ENCODE measurements at places on chromosomes 11 and 22.

- DNase-seq: no peak
Observed at GRCh38 chr11:61814247-61814957, 2.4 kb downstream of the FADS1 start.

GRCh38 chr22:49025791-49026493 lies 801.7 kb downstream of the BRD1 start:
- DNase-seq: no peak

DNA sequence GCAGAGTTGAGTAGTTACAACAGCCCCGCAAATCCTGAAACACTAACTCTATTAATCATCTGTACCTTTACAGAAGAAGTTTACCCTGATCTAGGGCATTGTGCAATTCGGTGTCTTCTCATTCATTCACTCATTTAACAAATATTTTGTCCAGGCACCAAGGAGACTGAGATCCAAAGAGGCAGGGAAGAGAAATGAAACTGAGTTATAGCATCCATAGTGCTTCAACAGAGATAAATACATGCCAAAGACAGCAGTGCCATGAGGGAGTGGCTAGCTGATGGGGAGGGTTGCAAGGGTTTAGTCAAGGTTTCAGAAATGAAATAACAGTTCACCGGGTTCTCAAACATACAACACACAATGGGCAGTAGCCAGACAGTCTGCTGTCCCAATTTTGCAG lies 40.2 kb upstream of the MTNR1B start:
- DNase-seq: no peak

DNA sequence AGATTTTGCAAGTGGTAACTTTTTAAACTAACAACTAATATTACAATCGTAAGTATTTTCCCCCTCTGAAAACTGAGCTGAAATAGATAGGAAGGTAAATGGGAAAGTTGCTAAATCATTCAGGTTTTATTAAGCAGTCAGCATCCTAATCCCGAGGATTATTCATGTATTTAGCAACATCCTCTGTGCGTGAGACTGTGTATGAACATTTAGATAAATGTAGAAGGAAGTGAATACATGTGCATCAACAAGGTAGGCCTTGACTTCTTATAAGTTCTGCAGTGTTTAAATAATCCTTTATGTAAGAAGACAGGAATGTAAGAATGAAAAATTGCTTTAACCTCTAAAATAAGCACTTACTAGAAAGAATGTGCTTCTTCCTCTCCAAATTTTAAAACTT lies 745.9 kb upstream of the TENM4 start:
- DNase-seq: no peak

- no peak for DNase-seq
Observed at GRCh38 chr22:35627267-35628041, 10.3 kb upstream of the MB start.

DNA sequence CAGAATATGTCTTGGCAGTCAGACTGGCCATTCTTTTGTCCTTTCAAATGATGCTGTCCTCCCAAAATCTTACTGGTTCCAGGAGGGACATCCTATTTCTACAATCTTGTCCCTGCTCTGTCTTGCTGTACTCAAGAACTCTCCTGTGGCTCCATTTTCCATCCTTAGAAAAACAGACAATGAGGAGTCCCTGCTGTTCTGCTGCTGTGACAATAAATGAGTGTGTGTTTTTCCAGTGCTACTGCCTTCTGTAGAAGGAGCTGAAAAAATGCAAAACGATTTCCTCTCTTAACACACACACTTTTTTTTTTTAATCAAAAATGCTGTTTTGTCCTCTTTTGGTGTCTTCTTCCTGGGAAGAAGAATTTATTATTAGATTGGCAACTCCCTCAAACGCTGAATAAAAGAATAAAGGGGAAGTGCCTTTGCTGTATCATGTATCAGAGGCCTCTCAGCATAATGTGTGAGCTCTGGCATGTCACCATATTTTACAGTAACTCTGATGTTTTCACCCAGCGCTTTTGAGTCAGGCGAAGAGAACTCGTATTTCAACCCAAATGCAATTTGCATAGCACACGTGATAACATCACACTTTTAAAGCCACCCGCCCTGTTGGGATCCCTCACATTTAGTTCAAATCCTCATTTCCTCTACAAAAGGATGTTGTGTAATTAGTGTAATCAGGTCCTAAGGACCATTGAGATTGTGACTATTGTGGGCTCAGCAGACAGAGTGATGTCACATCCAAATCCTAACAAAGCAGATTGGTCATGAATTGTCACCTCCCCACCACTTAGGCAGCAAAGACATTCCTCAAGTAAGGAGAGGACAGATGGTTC lies 496.0 kb upstream of the LARGE1 start:
- no peak for DNase-seq

- DNase-seq: no peak
Observed at GRCh38 chr11:134276396-134277182, 410 bp downstream of the GLB1L3 start.

- no peak for DNase-seq
Observed at GRCh38 chr11:112837162-112837826, 123.9 kb upstream of the NCAM1 start.

- DNase-seq: no peak
Observed at GRCh38 chr22:22037229-22037628, 54.6 kb upstream of the TOP3B start.

DNA sequence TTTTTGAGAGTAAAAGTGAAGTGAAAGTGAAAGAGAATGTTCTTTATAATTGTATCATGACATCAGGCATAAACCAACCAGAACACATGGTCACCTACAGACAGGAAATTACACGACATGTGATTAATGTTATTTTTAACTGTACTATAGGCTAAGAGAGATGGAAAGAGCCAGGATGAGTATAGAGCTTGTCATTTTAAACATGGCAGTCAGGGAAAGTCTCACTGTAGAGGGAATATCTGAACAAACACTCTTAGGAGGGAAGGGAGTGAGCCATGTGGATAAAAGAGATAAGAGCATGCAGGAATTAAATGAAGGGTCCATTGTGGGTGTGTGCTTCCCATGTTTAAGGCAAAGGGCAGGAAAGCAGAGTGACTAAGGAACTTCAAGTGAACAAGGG lies 599.1 kb upstream of the FAT3 start:
- DNase-seq: no peak

- DNase-seq: no peak
Observed at GRCh38 chr11:110124605-110125004, 31.4 kb downstream of the ZC3H12C start.

GRCh38 chr11:60985991-60986915 lies 14.8 kb downstream of the CD6 start:
- no peak for DNase-seq

- no peak for DNase-seq
Observed at GRCh38 chr11:10439351-10439750, 15.7 kb upstream of the AMPD3 start.

DNA sequence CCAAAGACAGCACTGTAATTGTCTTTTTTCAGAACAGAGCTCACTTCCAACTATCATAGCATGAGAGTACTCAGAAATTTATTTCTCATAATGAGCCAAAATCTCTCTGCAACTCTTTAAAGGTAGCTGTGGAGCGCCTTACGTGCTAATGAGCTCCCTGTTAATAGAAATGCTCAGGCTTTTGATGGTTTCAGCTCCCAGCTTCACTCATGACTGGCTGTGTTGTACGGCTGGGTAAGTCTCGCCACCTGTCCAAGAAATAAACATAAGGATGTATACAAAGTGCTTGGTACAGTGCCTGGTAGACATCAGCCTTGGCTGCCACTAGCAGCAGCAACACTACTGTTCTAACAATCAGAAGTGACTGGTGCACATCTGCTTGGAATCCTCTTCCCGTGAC lies 109.4 kb downstream of the LDLRAD3 start:
- DNase-seq: no peak

GRCh38 chr22:28980326-28980725 lies 81.3 kb downstream of the C22orf31 start:
- no peak for DNase-seq

- no peak for DNase-seq
Observed at GRCh38 chr11:35853971-35854370, 89.9 kb upstream of the LDLRAD3 start.

DNA sequence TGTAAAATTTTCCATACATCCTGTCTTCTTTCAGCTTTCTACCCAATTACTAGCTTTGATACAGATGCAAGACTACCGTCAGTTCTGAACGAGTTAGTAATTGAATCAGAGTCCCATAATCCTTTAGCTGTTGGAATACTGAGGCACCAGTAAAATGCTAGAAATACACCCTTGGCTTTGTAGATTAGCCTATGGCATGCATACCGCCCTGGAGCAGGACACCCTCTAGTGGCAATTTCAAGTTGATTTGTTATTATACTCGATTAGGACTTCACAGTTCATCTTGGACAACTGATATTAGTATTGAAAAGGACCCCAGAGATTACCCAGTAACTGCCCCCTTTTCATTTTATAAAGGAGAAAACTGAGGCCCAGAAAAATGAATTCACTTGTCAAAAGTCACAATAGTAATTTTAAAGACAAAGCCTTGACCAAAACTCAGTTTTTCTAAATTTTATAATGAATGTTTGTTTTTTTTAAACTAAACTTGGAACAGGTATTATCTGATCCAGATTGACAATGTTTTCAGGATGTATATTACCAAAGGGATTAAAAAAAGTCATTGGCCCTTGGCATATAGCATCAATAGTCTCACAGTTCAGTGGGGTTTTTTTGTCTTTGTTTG lies 72.6 kb downstream of the HIPK3 start:
- no peak for DNase-seq

DNA sequence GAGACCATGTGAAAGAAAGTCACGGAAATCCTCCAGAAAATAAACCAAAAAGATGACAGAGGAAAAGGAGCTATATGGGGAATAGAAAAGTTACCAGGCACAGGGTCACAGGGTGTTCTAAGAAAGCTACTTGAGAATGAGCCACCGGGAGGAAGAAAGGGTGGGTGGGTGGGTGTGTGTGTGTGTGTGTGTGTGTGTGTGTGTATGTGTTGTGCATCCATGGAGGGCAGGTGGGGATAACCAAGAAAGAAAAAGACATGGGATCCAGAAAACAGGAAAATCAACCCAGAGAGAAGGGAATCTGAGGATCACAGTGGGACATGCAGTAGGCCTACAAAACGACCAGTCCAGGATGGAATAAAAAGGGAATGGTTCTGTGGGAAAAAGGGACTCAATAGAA lies 3.7 kb downstream of the APOL2 start:
- no peak for DNase-seq

- DNase-seq: no peak
Observed at GRCh38 chr11:122176651-122177050, 60.6 kb upstream of the BLID start.

DNA sequence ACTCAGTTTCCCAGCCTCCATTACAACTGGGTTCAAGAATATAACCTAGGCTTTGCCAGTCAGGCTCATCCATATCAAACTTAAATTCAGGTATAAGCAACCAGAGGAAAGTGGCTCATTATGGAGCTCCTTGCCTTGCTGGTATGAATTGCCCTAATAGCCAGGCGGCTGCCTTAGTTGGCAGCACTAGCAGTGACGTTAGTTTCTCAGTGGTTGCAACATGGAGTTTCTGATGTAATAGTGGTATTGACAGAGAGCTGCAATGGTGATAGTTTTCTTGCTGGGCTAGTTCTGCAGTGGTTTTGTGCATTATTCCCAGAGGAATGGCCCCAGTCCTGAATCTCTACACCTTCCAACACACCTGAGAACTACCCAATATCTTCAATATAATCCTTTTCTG lies 3.8 kb upstream of the TMEM123 start:
- DNase-seq: peak; percentile 23

DNA sequence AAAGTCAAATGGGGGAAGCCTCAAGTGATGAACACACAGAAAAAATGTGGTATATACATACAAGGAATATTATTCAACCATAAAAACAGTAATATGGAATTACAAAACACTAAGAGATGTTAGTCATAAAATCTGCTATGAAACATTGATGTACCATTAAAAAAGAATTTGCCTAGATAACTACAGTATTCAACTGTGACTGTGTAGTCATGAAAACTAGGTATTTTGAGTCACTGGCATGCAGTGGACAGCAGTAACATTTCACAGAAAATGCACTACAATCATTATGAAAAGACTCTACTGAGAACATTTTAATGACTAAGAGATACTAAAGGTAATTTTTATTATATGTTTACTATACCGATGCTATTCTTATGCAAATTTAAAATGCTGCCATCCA lies 11.7 kb downstream of the ZNF195 start:
- DNase-seq: no peak

DNA sequence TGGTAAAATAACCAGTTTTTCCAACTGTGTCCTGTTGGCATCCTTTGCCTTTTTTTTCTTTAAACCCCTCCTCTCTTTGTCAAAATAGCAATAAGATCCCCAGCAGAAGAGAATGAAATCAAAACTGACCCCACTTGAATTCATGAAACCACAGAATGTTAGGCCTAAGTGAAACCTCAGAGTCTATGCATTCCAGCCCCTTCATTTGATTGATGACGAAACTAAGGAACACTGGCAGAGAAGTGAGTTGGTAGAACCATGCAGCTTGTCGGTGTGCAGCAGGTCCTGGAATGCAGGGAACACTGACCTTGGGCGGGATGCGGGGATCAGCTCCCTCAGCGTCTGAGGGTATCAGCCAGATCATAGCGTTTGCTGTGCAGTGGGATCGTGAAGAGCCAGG lies 57.5 kb downstream of the GRK3 start:
- DNase-seq: no peak

- DNase-seq: no peak
Observed at GRCh38 chr11:113685654-113686359, 20.3 kb downstream of the TMPRSS5 start.

- no peak for DNase-seq
Observed at GRCh38 chr11:3623767-3624458, 17.9 kb downstream of the ART5 start.

DNA sequence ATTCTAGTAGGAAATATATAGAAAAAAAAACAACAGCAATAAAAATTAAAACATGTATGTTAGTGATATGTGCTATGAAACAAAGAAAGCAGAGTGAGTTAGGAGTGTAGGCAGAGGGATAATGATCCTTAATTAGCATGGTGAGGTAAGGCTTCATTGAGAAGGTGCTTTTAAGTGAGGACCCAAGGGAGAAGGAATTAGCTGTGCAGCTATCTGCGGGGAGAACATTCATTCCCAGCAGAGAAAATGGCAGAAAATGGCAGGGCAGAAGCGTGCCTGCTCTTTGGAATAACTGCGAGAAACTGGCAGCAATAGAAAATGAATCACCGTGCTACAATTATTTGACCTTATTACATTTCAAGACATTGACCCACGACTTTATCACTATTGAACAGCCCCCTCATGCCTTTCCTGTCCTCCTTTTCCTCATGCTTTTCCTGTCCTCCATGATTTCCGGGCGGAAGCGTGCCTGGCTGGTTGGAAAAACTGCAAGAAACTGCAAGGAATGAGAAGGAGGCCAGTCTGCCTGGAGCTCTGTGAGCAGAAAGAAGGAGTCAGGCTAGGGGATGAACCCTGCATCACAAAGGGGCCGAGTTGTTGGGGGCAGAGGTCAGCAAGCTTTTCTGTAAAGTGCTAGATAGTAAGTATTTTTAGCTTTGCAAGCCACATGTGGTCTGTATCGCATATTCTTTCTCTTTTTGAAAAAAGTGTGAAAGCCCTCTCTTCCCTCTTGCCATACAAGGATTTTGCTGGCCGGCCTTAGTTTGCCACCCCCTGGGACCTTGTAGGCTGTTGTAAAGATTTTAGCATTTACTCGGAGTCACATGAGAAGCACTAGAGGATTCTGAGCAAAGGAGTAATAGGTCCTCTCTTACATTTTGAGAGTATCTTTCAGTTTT lies 37.1 kb upstream of the SWAP70 start:
- DNase-seq: no peak

All from SIG-M5 (cell line).